HepG2 (cell line): ENCODE measurements at places on chromosomes 6 and 20.

GRCh38 chr6:169831450-169832246 is 80.2 kb downstream of the ERMARD start:
- DNase-seq, result peak; percentile 60

GRCh38 chr6:33116841-33117711 is 41.3 kb downstream of the HLA-DPB1 start:
- DNase-seq, result no peak

DNA sequence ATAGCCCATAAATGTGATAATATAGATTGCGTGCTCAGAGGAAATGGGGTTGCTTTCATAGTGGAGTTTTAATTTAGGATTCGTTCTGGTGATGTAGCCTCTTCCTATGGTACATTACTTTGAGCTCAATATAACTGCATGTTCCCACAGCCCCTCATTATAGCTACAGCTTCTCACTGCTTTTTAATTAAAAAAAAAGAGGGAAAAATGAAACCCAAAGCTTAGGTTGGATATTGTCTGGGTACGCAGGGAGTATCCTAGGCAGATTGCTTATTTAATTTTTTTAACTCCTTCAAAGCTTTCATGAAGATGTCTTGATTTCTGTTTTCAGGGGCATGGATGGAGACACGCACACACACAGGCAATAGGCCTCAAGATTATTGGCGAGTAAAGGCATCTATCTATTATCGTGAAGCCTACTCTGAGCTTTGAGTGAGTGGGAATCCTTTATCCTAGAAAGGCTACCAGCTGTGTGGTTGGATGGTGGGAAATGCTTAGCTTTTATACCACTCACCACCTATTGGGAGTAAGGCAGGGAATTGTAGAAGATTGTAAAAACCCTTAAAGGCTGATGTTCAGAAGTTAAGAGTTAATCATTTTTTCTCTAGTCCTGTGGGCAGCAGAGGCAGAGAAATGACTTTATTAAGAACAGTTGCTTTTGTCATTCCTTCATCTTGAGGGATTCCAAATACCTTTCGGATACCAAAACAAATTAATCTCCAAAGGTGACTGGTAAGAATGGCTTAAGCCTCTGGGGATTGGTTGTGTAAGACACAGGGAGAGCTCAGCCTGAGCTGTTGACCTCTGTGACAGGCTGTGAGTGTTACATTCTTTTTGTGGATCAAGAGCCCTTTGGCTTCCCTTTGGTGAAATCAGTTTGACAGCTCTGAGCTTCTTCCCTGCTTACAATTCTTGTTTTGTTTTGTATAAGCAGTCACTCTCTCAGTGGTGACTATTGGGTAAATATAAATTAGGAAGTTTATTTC is 33.4 kb downstream of the CTNNBL1 start:
- DNase-seq, result peak; percentile 74

DNA sequence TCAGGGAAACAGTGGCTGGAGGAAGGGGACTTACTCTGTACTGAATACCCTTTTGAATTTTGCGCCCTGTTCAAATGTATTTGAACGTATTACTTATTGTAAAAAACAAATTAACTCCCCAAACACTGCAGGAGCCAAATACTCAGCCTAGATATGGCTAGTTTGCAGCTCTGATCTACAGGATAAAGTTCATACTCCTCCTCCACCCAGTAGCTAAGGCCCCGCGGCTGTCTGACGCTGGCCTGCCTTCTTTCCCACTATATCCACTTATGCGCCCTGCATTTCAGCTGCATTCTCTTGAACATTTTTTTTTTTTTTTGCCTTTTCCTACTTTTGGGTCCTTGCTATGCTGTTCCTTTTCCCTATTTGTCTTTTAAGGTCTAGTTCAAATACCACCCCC is 6.5 kb downstream of the GSS start:
- no peak for DNase-seq

- peak; percentile 40 for DNase-seq
Measured at GRCh38 chr6:30844118-30844535, 40.2 kb upstream of the DDR1 start.

DNA sequence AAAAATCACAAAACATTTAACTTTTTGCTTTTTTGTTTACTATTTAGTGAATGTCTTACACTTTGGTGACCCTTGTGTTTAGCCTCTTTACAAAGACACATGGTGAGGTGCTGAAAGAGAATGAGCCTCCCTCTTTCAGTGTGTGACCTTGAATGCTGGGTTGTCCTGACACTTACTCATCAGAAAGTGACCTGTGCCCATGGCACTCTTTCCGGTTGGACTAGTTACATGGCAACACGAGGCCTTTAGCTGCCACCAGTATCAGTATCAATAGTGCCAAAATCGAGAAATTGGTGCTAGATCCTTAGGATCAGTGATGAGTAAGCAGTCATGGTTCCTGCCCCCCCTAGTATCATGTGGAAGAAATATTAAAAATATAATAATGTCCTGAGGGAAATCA is 1.7 kb upstream of the RPL7L1 start:
- peak; percentile 81 for DNase-seq
